Foreskin keratinocyte (primary cell): ENCODE measurements at places on chromosomes 11 and 22. TPM values are rescaled to one million over a fixed set of nuclear protein-coding genes. Genes with fewer than 3 reads are reported as not detected.

DNA sequence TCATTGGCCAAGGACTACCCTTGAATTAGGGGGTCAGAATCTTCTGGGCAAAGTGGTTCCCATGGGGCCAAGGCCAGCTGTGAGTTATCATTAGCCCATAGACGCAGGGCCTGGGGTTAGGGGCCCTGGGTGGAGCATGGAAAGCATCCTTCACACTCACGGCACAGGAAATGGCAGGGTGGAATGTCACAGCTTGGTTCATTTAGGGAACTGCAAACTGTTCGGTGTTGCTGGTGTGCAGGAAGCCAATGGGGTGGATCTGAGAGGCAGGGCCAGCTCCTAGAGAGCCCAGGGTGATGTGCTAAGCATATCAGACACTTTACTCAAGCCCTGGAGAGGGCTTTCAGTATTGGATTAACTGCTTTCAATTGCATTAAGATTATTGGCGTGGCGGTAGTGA lies 42.9 kb downstream of the TECTA start:
- DNase-seq: no peak

- DNase-seq: no peak
These were observed 184.4 kb upstream of the TMEM45B start for GRCh38 chr11:129631201-129631600.

The HBE1 gene
- not detected in 2 replicates for total RNA-seq

The PGA4 gene
- total RNA-seq: not detected in 2 replicates

The OR51B5 gene
- total RNA-seq: not detected in 2 replicates

The CST6 gene
- total RNA-seq: 0.28 and 0.82 TPM in 2 replicates
